ENCODE measurements at places on chromosomes 2 and 18.

DNA sequence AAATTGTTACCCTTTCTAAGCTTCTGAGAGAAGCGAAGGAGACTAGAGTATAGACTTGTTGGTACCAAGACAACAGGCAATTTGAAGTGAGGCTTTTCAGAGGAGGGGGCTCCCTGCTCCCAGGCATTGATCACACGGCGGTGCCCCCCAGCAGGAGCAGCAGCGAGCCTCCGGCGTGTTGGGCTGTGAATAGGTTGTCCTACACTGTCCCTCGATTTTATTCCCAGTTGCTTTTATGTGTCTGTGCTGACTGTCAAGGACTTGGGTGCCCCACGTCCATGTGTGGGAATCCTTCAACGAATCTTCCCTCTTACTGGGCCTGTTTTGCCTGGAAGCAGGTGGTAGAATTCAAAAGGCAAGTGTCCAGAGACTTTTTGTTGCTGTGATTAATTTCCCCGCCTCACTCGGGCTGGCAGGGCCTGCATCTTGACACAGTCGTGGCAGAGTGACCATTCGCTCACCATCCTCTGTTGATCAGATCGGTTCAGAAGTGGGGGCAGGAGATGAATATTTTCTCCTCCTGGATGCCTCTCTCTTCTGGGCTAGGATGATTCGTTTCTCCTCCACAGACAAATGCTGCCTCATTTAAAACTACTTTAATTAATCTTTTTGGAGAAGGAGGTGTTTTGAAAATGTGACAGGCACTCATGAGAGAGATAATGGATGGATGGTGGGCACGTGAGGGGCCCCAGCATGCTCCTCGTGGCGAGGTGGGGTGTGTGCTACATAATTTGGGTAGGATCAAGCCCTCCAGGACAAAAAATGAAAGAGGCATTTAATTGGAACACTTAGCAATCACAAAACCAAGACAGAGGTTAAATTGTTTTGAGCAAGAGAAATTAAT is 77.6 kb downstream of the SMIM21 start:
- DNase-seq: no peak

GRCh38 chr18:67568166-67568565 is 51.6 kb upstream of the DSEL start:
- no peak for DNase-seq

DNA sequence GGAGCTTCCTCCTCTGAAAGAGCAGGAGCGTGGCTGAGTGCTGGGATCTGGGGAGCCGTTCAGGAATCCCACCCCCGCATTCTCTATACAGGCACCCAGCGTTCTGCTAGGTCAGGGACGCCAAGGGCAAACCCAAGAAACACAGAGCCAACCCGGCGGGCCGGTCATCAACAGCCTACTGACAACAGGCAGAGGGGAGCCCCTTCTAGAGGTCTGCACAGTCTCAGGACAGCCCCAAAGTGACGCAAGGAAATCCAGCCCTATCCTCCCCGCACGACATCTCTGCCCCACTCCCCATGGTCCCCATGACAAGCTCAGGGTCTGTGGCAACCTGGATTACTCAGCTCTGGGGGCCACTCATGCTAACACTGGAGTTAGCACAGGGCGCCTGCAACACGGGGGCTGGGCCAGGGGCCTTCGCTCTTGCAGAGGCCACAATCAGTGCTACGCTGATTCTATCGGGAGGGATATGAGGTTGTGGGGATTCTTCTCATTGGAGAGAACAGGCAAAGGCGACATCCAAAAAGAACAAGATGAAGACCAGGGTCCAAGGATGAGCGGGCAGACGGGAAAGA is 81.6 kb downstream of the PXDN start:
- no peak for DNase-seq

DNA sequence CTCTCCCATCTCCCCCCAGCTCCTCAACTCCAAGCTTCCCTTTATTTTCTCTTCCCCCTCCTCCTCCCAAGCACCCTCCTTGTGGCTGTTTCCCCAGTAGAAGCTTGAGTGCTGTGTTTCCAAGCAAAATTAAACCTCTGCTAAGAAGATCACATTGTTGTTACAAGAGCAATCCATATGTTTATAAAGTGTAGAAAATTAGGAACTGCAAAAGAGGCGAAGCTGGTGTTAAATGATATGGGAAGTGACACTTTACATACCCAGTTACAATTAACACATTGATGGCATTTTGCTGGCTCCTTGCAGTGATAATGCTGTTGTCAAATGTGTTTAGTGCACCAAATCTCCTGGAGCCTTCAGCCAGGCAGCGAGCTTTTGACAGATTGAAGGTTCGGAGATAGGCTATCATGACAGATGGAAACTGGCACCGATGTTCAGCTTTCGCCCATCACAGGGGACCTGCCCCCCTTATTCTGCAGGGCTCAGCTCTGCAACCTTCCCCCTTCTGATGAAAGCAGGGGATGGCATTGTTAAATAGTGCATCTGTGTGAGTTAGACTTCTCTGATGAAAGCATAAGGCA is 259.8 kb upstream of the ATP5MC3 start:
- no peak for DNase-seq

GRCh38 chr2:22800412-22800811 is 584.6 kb upstream of the KLHL29 start:
- no peak for DNase-seq

DNA sequence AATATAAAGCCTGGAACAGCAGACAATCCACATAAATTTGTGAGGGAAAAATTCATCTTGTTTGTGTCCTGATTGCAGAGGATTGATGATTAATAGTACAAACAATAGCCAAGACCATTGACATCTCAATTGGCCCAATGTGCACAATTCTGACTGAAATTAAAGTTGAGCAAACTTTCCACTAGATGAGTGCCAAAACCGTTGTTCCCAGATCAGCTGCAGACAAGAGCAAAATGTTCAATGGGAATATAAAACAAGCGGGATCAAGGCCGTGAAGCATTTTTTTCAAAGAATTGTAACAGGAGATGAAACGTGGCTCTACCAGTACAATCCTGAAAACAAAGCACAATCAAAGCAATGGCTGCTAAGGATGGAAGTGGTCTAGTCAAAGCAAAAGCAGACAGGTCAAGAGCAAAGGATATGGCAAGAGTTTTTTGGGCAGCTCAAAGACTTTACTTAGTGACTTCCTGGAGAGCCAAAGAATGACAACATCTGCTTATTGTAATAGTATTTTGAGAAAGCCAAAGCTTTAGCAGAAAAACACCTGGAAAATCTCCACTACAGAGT is 55.9 kb upstream of the KIF5C start:
- DNase-seq: no peak

DNA sequence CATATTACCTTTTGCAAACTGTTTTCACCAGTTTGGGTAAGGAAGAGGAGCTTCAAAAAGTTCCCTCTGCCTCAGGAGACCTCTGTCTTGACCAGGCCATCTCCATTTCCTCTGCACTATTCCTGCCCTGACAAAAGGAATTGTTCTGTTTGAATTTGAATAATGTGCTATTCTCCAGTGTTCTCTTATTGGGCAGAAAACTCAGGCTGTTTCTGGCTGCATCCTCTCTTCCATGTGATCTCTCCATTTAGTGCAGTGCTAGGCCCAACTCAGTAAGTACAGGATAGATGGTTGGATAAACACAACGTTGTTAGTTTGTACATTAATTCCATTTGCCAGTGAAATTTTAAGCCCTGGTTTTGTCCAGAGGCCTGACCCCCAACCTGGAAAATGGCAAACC is 102.2 kb upstream of the CELF4 start:
- DNase-seq: no peak

DNA sequence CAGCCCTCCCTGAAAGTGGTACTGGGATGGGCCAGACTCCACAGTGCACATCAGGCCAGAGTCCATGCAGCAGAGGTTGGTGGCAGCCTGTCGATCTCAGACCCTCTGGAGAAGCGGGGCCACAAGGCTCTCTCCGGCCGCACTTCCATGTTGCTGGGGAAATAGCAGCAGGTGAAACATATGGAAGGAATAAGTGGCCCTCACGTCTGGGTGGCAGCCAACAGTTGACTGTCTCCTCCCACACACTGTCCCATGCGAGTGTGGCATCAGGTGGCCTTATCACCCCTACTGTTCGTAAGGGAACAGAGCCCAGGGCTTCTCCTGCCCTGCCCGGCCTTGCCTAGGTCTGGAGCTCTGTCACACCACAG is 58.1 kb upstream of the FOSL2 start:
- no peak for DNase-seq

GRCh38 chr2:219457784-219458369 is 23.2 kb downstream of the SPEG start:
- no peak for DNase-seq

DNA sequence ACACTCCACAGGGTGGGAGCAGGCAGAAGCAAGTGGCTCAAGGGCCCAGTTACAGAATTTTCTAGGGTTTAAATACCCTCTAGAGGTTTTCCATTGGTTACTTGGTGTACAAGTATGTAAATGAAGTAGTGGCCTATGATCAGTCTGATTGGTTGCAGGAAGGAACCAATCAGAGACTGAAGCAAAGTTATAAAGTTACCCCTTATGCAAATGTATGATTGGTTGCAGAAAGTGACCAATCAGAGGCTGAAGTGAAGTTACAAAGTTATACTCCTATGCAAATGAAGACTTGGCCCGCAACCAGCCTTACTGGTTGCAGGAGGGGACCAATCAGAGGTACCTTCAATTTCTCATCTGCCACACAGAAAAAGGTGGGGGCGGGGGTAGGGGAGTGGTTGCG is 154.6 kb downstream of the INO80D start:
- no peak for DNase-seq

DNA sequence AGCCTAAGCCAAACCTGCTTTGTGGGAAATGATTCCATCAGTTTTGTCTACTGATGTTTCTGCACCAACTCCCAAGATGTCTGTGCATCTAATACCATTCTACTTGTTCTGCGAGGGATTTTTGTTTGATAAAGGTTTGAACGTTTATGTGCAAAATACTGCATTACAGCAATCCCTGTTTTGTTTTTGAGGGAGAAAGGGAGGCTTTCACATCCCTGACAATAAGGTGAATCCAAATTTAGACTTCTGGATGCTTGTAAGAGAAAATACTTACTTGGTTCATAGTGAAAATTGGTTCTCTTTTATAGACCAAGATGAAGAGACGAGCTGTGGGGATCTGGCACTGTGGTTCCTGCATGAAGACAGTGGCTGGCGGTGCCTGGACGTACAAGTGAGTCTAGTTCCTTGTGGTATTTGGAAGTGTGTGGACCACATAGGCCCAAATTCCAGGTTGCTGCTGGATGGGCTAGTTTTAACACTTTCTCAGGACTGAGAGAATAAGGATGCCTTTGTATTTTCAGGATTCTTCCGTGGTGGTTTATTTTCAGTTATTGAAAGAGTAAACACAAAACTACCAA is 1.1 kb downstream of the RPL37A start:
- DNase-seq: no peak
